Breast epithelium (tissue), 4 donors: ENCODE measurements at places on chromosomes 6 and 20. TPM values are rescaled to one million over a fixed set of nuclear protein-coding genes. Genes with fewer than 3 reads are reported as not detected.

DNA sequence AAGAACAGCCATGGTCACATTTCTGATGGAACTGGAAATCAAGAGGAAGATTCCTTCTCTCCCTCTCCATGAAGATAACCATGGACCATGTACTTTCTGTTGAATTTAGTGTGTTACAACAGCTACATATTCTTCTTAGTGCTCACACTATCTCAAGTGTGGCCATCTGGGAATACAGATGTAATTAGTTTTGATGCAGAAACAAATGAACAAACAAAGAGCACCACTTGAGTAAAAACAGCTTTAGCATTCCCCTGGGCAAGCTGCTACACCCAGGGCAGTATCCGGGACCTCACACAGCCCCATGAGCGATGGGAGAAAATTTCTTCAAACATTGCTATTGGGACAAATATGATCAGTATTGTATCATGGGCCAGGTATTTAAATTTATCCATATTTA lies 75.2 kb downstream of the RAMACL start:
- H3K36me3 ChIP-seq = no peaks in the 10 kb centered on the region
- no peaks in the 10 kb centered on the region for H3K4me1 ChIP-seq
- H3K27me3 ChIP-seq = no peaks in the 10 kb centered on the region
- DNase-seq = no peak

AVP gene
- not detected for total RNA-seq

CFB gene
- 130 TPM for total RNA-seq

HDGFL1 gene
- not detected for total RNA-seq

CBLN4 gene
- total RNA-seq = 0.33 TPM

DNA sequence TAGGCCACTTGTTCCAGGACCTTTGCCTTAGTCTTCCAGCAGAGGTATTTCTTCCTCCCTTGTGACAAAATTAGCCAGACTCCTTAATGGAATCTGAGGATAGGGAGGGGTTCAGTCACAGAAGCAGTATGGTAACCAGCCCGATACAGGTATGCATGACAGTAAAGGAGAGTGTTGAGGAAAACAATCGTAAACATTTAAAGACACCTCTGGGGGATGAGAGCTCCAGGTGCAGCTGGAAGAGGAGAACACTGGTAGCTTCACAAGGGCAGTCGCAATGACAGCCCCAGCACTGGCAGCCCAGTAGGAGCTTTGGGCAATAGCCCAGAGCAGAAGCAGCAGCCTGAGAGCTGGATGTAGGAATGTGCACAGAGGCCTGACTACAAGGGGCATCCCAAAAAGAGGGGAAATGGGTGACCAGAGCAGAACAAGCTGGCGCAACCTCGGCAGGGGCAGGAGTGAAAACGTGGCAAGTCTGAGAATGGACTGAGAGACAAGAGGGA lies 344.9 kb upstream of the JAG1 start:
- no peaks in the 10 kb centered on the region for H3K36me3 ChIP-seq
- H3K4me3 ChIP-seq = no peak overlapping the region
- H3K27ac ChIP-seq = no peak overlapping the region
- H3K27me3 ChIP-seq = no peaks in the 10 kb centered on the region
- no peaks in the 10 kb centered on the region for H3K4me1 ChIP-seq

GRCh38 chr20:49888212-49889000 lies 26.9 kb downstream of the SPATA2 start:
- H3K36me3 ChIP-seq = peaks cover 5% of the 10 kb centered on the region
- peaks cover 3% of the 10 kb centered on the region for H3K4me1 ChIP-seq
- H3K4me3 ChIP-seq = no peak overlapping the region
- no peak overlapping the region for H3K27ac ChIP-seq
- H3K27me3 ChIP-seq = no peaks in the 10 kb centered on the region

DNA sequence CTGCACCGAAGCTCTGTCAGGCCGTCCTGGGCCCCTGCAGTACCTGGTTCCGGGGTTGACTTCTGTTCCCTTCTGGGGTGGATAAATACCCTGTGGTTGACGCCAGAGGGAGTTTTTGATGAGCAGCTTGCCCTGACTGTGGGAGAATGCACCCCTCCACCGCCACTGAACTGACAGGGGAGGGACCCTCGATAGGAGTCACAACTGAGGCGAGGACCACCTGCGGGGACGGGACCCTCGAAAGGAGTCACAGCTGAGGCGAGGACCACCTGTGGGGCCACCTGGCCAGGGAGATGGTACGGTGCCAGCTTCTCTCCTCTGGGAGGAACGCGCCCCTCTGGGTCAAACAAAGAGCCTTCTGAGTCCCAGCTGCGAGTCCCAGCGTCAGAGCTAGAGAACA lies 100.1 kb upstream of the FRMD1 start:
- H3K27me3 ChIP-seq = no peaks in the 10 kb centered on the region
- H3K4me3 ChIP-seq = no peak overlapping the region
- DNase-seq = no peak
- H3K36me3 ChIP-seq = no peaks in the 10 kb centered on the region
- H3K27ac ChIP-seq = no peak overlapping the region

- H3K27me3 ChIP-seq = no peaks in the 10 kb centered on the region
- DNase-seq = no peak
- H3K27ac ChIP-seq = no peak overlapping the region
Measured at GRCh38 chr6:55937261-55937947, 62.0 kb upstream of the BMP5 start.

DNA sequence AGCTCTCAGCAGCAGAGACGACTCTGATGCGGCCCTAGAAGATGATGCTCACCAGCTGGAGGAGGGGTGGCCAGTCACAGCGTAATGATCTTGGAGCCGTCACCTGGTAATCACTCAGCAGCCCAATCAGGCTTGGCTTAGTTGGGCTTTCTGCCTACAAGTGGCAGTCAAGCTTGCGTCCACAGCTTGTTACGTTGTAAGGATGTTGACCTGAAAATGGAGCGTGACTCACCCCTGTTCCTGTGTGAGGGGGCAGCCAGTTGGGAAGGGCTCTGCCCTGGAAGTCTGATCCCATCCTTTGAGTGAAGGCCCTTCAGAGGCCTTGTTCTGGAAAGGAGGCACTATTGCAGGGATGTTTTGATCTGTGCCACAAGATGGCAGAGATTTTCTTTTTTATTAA lies 49.8 kb downstream of the SPATA2 start:
- H3K36me3 ChIP-seq = no peaks in the 10 kb centered on the region
- H3K4me1 ChIP-seq = no peaks in the 10 kb centered on the region
- H3K4me3 ChIP-seq = no peak overlapping the region
- no peak overlapping the region for H3K27ac ChIP-seq
- H3K27me3 ChIP-seq = no peaks in the 10 kb centered on the region

DNA sequence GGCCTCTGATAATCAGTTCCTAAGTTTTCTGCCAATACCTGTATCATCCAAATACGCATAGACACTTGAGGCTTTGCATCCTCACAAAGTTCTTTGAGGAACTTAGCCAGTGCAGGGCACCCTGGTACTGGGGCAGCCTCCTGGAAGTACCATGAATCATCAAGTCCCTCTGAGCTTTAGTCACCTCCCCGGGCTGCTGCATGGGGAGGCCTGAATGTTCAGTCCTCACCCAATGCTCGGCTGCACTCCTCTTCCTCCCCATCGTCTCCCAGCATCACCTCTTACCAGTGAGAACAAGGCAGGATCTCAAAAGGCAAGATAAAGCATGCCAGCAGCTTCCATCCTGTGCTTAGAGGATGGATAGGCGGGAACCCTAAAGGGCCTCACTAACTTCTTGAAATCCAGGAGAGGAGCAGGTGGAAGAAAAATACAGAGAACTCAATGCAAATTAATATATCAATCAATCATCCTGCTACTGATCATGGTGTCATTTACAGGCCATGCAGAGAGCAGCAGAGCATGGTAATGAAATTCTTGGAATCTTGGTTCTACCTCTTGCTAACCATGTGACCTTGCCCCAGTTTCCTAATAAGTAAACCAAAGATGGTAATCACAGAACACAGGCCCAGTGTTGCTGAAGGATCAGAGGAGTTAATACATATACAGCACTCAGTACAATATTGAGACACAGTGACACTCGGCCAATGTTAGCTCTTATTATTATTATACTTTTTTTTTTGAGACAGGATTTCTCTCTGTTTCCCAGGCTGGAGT lies 4.7 kb upstream of the CCN6 start:
- no peak overlapping the region for H3K4me3 ChIP-seq
- H3K4me1 ChIP-seq = no peaks in the 10 kb centered on the region
- DNase-seq = no peak
- H3K27ac ChIP-seq = no peak overlapping the region
- H3K36me3 ChIP-seq = no peaks in the 10 kb centered on the region
- H3K27me3 ChIP-seq = no peaks in the 10 kb centered on the region

DNA sequence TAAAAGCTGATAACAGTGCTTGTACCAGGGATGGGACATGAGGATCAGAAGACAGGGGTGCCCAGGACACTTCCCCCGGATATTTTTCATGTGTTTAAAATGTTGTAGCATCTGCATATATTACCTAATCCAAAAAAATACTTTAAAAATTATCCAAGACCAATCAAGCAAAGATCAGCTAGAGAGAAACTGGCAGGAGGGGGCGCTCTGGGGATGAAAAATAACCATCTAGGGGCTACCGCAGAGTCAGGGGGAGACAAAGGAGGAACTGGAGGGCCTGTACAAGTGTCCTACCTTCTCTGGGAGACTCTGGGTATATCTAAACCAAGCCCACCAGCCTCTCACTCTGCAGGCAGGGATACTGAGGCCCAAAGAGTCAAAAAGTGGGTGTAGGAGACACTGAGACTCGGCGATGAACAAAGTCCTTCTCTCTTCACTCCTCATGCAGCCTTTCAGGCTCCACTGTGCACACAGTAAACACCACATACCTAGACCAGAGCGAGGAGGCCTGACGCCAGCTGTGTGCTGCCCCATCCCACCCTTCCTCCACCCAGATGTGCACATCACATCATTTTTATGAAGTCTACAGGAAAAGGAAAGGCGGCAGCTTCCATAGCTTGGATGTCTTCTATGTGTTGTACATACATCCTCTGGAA lies 9.8 kb downstream of the RIMS4 start:
- H3K36me3 ChIP-seq = no peaks in the 10 kb centered on the region
- H3K27ac ChIP-seq = no peak overlapping the region
- H3K4me1 ChIP-seq = no peaks in the 10 kb centered on the region
- DNase-seq = no peak
- H3K4me3 ChIP-seq = no peak overlapping the region
- H3K27me3 ChIP-seq = peaks cover 8% of the 10 kb centered on the region

- H3K27ac ChIP-seq = no peak overlapping the region
- DNase-seq = no peak
- no peaks in the 10 kb centered on the region for H3K4me1 ChIP-seq
Measured at GRCh38 chr6:919500-919899, 226.6 kb upstream of the EXOC2 start.

GRCh38 chr20:10649797-10650160 lies 24.0 kb downstream of the JAG1 start:
- DNase-seq = no peak
- H3K36me3 ChIP-seq = peaks cover 8% of the 10 kb centered on the region
- H3K27ac ChIP-seq = no peak overlapping the region
- H3K4me3 ChIP-seq = no peak overlapping the region
- no peaks in the 10 kb centered on the region for H3K4me1 ChIP-seq

- H3K4me1 ChIP-seq = no peaks in the 10 kb centered on the region
- no peak for DNase-seq
- H3K4me3 ChIP-seq = no peak overlapping the region
Measured at GRCh38 chr6:134732763-134733162, 217.1 kb downstream of the ALDH8A1 start.

DNA sequence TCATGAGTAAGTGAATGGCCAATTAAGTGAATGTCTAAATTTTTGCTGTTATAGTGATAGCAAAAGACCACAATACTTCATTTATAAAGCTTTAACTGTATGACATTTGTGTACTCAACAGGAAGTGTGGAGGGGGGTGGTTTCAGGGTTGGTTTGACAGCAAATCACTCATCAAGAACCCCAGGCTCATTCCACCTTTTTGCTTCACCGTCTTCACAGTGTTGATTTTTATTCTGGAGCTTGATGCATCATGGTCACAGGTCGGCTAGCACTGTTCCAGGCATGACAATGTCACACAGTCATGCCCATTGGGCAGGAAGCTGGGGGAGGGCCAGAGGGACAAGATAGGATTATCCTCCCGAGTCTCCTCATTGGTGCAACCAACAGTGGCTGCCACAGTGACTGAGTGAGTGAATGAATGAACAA lies 75.0 kb downstream of the MDGA1 start:
- H3K4me1 ChIP-seq = no peaks in the 10 kb centered on the region
- H3K27me3 ChIP-seq = peaks cover 13% of the 10 kb centered on the region
- no peak overlapping the region for H3K4me3 ChIP-seq

DNA sequence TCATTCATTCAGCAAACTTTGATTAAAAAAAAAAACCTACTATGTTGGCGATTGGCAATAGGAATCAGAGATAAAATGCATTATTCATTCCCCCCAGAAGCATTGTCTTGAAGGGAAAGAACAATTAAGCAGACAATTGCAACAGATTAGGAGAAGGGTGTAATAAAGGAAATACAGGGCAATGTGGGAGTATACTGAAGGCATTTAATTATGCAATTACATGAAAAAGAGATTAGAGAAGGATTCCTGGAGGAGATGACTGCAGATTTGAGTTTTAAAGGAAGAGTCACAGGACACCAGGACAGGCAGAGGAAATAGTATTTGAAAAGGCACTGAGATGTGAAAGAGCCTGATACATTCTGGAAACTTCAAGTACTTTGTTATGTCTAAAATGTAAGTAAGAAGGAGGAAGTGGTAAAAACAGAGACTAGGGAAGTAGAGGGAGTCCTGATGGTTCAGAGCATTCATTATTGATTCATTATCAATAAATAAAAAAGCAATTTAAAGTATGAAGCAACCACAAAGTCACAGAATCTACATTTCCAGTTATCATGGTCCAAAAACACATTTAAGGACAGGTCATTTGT lies 43.7 kb downstream of the THEMIS start:
- no peak for DNase-seq
- H3K36me3 ChIP-seq = no peaks in the 10 kb centered on the region
- H3K27ac ChIP-seq = no peak overlapping the region
- H3K4me1 ChIP-seq = no peaks in the 10 kb centered on the region

DNA sequence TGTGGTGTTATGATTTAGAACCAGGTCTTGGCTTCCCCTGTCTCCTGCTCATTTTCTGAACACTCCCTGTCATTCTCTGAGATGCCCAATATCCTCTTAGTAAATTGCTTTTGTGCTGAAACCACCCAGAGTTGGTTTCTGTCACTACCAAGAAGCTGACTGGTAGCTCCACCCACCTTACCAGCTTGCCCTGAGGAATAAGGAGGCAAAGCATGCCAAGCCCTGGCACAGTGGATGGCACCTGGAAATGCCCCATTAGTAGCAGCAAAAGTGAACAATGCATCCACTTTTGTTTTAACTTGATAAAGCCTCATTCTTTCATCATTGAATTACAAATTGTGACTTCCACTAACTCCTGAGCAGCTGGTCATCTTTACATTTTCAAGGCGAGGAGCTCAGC lies 157.7 kb downstream of the CDC5L start:
- no peaks in the 10 kb centered on the region for H3K36me3 ChIP-seq
- DNase-seq = peak; percentile 50
- no peak overlapping the region for H3K4me3 ChIP-seq
- H3K4me1 ChIP-seq = no peaks in the 10 kb centered on the region
- H3K27me3 ChIP-seq = no peaks in the 10 kb centered on the region

GRCh38 chr20:33009214-33010132 lies 2.0 kb downstream of the BPIFB2 start:
- H3K27ac ChIP-seq = no peak overlapping the region
- H3K4me3 ChIP-seq = no peak overlapping the region
- H3K4me1 ChIP-seq = no peaks in the 10 kb centered on the region
- no peak for DNase-seq
